Activated CD8-positive, alpha-beta memory T cell treated with anti-CD3 and anti-CD28 coated beads for 4 hours (primary cell): ENCODE measurements at places on chromosomes 7 and 10.

DNA sequence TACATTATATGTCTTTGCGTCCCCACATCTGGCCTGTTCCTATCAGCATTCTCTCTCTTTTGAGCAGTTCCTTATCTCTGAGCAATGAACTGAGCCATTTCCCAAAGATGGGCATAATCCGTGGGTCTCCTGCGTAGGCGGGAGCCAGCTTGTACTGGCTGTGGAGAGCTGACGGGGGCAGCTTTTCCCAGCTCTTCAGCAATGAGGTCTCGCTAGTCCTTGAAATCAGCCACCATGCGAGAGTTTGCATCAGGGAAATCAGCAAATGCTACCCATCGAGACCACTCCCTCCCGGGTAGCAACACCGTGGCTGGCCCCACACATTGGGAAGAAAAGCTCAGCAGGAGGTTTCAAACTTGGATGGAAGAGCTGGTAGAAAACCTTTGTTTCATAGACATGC is 51.9 kb upstream of the FAM180A start:
- DNase-seq: no peak

GRCh38 chr7:37942934-37943610 is 22.6 kb downstream of the EPDR1 start:
- DNase-seq: no peak

DNA sequence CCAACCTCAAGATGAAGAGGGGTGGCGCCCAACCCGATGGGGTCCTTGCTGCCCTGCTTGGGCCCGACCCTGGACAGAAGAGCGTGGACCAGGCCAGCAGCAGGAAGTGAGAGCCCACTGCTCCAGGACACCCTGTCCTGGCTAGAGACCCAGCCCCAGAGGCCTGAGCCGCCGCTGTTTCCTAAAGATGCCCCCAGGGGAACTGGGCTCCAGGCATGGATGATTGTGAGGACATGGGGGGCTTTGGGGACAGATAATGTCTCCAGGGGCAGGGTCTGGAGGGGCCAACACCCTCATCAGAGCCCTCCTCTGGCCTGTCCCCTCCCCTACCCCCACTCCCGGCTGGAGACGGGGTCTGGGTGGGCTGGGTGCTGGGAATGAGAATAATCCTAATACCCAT is 71.7 kb downstream of the MYL10 start:
- no peak for DNase-seq

GRCh38 chr10:2980791-2981360 is 86.5 kb upstream of the PFKP start:
- no peak for DNase-seq

DNA sequence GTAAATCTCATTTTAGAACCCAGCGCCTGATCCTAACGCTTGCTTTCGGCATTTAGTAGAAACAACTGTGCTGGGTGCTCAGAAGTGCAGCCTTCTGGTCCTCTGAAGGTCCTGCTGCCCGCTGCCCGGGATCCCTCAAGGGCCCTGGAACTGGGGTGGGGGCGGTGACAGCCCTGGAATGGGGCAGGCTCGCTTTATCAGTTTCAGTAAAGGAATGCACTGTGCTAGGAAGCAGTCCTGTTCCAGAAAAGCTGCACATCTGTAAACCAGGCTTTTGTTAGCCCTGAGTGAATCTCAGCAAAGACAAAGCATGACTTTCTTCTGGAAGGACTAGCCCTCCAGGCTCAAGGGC is 254.6 kb downstream of the TNS3 start:
- no peak for DNase-seq

- no peak for DNase-seq
These were observed 13.6 kb upstream of the BPGM start for GRCh38 chr7:134632937-134633540.

DNA sequence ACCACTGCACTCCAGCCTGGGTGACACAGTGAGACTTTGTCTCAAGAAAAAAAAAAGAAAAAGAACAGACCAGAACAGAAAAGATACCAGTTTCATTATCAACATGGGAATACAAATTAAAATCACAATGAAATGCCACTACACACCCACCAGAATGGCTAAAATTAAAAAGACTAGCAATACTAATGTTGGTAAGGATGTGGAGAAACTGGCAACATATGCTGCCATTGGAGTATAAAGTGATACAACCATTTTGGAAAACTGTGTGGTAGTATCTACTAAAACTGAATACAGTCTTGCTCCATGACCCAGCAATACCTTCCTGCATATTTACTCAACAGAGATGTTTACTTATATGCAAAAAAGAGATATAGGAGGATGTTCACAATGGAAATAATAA is 2.9 kb upstream of the RRP12 start:
- no peak for DNase-seq

DNA sequence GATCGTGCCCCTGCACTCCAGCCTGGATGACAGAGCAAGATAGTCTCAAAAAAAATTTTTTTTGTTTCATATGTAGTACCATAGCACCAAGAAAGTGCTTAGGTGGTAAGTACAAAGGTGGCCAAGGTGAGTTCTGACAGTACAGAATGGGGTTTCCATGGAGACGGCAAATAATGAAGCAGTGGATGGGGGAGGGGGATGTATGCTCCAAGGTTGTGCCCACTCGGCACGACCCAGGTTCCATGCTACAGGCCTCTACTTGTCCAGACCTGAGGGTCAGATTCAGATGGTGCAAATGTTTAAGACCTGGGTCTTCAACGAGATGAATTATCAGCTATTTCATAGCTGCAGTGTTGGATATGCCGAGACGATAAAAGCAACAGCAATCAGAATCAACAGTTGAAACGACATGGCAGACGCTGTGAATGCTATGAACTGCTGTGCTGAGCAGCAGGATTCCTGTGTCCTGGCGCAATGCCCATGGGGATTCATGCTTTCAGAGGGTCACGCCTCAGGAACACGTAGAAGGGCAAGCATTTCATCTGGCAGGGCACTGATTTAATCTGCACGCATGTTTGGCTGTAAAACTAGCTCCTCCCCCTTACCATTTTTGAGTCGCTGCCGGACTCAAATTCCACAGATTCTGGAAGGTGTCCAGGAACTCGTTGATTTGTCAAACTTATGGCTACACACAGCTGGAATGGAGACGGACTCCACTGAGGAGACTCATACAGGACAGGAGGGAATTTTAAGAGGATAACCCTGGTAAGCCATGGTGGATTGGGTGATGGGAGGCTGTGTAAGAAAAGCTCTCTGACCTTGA is 256.5 kb downstream of the FRMD4A start:
- DNase-seq: no peak

- peak; percentile 3 for DNase-seq
These were observed 79.0 kb upstream of the TMEM168 start for GRCh38 chr7:112869111-112869774.

DNA sequence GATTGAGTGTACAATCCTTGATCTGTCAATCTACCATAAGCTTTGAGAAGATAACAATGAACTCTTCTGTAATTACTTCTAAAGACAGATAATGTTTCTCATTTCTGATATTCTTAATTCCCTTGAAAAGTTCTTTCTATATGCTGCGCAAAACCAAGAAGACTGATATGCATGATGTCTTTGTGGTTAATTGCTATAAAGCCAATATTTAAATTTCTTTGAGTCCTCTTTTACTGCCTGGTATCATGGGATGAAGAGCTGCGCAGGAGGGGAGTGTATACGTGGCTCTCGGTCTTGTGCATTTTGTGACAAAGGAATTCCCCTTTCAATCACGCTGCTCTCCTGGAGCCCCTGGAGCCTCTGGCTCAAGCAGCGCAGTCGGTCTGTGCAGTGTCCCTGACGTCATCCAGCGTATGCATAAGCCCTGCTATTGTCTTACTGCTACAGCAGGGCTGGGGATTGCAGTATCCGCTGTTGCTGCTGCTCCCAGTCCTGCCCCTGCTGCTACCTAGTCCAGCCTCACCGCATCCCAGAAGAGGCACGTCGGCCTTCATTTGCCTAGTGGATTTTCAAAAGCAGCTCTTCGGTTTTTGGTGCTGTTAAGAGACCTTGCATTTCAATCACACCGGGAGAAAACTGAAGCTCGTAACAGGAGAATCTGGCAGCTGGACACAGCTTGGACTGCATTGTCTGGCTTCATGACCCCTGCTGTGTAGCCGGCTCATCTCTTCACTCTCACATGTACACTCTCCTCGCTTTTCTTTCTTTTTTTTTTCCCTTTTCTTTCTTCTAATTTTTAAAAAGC is 66.7 kb downstream of the ST7 start:
- DNase-seq: no peak

DNA sequence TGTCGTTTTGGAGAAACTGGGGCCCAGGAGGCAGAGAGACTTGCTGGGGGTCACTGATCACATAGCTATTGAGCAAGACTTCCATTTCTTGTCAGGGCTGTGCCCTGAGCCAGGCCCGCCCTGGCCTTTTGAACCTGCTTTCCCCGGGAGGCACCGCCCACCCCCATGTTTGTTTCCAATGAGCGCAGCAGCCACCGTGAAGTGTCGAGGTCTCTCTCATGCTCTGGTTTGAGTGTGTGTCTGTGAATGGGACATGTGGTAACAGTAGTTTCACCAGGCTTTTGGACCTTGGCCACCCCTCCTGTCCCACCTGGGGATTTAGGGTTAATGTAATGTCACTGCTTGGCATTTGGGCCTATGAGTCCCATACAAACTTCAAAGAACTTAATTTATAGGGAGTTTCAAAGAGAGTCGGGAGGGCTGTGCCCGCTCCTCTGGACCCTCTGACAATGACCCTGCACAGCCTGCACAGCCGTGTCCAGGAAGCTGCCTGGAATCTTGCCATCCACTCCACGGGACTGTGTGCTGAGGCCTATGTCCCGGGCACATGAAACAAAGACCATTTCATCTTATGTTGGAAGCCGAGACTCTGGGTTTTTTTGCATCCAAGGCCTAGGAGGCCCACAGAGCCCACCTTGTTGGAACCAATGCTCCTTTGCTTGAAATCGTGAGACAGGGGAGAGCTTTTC is 6.3 kb downstream of the PRF1 start:
- no peak for DNase-seq

DNA sequence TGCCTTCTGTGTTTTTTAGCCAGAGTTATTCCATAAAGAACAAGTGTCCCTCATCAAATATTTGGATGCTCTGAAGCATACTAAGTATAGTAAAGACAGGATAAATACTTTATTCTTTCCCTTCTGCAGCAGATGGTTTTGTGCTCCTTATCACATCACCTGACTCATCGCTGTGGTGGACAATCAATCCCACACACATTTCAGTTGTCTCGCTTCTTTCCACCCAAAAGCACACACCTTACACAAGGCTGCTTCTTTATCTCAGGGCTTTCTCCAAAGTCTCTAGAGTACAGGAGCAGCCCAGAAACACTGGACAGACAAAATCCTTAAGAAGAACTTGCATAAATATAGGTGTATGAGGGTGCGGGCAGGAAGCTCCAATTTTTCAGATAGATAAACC is 43.4 kb downstream of the IGF2BP3 start:
- DNase-seq: no peak

GRCh38 chr10:92813979-92814378 is 34.3 kb upstream of the EXOC6 start:
- DNase-seq: no peak

DNA sequence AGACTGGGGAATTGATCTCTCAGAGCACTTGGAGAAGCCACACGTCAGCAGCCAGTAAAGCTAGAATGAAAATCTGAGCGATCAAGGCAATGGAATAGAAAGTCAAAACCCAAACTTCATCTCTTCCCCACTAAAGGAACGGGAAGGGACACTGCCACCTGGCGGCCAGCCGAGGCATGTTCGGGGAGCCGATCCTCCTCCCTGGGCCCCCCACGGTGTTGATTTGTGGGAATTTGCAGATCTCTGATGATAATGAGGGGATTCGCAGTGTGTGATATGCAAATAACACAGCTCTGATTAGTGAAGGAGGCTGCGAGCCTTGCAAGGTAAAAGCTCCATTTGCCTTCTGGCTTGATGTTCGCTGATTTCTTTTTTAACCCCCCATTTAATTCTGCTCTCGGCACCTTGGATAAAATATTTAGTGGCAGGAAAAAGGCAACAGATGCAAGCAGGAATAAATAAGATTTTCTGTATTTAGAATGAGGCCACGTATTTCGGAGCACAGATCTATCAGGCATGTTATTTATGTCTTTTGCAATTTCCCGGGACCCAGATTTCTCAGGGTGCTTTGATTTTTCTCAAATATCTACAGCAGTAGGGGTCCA is 258.6 kb downstream of the PAXIP1 start:
- DNase-seq: no peak

DNA sequence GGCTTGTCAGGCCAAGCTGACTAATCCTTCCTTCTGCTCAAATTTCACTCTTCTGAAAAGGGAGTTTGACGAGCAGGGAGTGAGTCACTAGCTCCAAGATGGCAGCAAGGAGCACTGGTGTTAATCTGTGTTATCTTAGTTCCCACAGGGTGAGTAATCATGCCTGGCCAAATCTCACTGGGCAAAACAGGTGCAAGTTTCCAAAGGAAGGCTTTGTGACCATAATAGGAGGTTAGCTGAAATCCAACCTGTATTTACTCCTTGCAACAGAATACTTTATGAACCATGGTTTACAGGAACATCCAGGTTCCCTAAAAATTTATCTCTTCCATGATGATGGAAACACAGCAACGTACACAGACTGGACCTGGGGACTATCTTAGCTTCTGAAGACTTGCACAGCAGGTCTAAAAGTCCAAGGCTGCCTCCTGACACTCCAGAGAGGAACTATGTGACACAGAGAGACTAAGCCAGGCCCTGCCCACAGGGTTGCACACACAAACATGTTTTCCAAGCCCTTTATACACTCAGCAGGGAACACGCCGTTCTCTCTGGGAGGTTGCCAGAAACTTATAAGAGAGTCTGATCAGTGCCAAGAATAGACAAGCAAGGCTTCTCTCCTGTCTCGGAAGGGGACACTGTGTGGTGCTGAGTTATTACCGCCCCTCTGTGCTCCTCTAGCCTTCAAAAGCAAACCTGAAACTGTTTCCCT is 46.3 kb downstream of the PDK4 start:
- DNase-seq: no peak

GRCh38 chr7:48337012-48337621 is 165.9 kb downstream of the ABCA13 start:
- no peak for DNase-seq

GRCh38 chr7:94782777-94783176 is 124.6 kb upstream of the PPP1R9A start:
- no peak for DNase-seq

DNA sequence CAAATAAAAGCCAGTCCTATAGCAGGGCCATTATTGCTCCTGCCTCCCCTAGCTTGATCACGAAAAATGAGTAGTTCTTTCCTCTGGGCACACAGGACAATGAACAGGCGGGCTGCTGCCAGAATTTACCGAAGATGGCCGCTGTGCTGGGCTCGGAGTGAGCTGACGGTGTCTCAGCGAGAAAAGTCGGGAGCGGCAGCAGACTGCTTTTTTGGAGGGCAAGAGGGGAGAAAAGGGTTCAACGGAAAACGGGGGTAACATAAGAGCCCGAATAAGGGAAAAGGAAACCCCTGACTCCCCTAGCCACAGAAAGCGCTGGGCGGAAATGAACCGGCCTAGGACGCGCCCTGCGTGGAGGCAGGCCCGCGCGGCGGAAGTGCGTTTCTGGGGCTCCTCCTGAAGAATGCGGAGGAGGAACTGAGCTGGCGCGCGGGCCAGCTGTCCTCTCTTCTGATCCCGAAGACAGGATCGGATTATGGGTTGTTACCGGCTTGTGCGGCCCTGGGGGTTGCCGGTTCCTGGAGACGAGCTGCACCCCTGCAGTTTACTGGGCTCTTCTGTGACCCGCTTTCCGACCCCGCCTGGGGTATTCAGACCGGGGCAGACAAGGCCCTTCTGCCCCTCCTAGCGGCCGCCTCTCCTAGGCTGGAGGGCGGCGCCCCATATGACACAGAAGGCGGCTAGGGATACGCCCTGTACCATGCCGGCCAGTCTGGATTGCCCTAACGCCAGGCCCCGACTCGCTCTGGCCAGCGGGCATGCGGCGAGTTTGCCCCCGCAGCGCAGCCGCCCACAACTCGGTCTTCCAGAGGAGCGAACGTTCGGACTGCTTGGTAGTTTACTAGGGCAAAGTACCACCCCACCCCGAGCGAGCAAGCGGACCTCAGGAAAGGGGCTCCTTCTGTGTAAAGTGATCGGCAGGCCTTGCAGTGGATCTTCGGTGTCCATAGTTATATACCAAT is 30.1 kb upstream of the KMT2E start:
- DNase-seq: peak; percentile 74
